ENCODE measurements at places on chromosomes 3 and 15.

- no peak for DNase-seq
Measured at GRCh38 chr15:101322854-101323477, 27.9 kb upstream of the SNRPA1 start.

DNA sequence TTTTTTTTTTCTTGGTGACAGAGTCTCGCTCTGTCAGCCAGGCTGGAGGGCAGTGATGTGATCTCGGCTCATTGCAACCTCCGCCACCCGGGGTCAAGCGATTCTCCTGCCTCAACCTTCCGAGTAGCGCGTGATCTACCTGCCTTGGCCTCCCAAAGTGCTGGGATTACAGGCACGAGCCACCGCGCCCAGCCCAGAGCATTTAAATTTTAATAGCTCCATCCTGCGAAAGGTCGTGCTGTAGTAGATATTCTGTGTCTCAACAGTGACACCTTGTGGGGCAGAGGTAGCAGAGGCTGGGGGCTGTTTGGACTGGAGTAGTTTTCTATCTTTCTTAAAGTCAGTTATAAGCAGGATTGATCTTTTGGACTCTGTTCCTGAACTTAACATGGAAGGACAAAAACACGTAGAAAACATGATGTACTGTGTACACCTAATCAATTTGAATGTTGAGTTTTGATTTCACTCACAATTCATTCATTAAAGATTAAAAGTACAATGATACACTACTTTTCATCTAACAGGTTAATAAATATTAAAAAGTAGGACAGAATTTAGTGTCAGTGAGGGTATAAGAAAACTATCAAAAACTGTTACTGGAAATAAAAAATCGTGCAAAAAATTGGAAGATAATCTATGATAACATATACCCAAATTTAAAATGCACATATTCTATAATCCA lies 11.0 kb upstream of the PDCD6IP start:
- DNase-seq: no peak

- no peak for DNase-seq
Measured at GRCh38 chr3:42119561-42120355, 28.6 kb downstream of the TRAK1 start.

DNA sequence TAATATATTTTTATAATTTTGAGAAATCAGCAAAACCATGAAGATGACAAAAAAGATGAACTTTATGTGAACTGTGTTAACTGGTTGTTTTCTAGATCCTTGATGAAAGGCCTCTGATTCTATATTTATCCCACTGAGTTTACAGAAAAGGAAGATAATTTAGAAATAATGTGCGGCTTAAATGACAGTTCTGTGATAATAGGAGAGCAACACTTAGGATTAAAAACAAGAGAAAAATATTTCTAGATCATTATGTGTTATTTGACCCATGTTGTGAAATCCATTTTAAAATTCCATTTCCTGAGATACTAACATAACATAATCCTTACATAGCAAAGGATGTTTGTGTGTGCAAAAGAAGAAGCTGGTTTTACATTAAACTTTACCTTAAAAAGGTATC lies 598.0 kb downstream of the DIPK2A start:
- no peak for DNase-seq

DNA sequence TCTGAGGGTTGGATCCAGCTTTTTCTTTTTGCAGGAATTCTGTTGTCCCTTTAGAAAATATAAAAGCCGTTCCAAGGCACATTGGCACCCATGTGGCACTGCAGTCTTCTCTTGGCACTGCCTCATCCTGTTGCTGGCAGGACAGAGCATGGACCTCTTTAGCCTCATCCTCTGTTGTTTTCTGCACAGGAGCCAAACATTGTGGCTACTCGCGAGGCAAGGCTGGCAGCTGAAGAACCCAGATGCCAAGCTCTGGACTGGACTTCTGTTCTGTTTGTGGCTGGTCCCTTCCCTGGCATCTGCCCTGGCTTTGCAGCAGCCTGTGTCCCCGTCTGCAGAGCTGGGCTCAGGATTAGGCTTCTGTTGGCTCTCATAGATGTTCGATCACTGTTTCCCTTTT lies 224.7 kb upstream of the TBC1D5 start:
- no peak for DNase-seq

DNA sequence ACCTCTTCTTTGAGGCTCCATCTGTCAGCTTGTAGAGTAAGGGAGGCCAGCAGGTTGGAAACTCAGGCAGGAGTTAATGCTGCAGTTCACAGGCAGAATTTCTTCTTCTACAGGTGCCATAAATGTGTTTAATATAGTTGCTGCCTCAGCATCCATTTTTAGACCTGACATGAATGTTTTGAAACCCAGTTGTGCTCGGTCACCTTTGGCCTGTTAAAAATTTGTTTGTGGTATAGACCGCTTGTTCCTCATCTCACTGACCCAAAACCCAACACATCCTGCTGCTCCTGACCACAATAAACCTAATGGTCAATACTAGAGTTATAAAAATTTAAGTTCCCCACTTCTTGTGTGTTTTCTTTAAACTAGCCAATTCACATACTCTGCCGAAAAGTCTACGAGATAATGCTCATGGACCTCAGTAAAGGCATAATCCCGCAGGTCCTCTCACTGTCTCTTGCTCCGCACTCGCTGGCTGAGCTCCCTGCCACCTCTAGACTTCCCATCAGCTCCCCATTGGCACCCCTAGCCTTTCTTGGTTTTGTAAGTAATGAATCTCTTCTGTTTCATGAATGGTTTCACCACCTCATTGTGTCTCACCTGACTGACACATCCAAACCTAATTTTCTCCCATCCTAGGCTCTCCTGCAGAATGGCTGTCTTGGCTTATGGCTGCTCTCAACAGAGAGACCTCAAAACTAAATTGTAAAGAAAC lies 138.5 kb upstream of the STRIT1 start:
- DNase-seq: no peak

All from GOT3 (cell line).